ENCODE measurements at places on chromosomes 7 and 10. TPM values are rescaled to one million over a fixed set of nuclear protein-coding genes. Genes with fewer than 3 reads are reported as not detected.

Gene GPR141
- not detected for total RNA-seq

- peak; percentile 48 for DNase-seq
Observed at GRCh38 chr10:95451568-95452524, 109.3 kb downstream of the SORBS1 start.

Gene DNTT
- total RNA-seq = not detected

Gene NFE2L3
- 3.0 TPM for total RNA-seq

DNA sequence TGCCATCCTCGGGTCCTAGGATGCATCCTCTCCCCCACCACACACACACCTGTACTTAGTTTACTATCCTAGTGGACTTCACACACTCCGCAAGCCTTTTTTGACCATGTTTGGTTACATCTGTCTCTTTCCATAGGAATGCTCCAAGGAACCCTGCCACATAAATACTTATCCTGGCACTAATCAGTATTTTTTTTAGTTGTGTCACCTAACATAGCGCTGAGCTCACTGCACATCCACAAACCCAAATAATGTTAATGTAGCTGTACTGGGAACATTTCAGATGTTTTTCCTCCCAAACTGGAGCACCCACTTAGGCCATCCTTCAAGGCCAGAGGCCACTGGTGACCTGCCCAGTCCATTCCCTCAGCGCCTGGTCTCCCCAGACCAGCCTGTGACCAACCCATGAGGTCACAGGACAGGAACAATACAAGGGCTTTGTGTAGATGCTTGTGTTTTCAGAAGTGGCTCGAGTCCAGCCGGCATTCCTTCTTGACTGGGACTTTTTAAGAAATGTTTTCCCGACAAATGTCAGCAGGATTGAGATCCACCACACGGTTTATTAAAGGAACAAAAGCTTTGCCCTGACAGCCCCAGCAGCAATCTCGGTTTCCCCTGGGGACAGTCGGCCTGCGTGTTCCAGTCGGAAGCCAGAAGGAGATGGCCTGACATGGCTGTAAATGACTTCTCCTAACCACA is 181.4 kb downstream of the JCAD start:
- no peak for DNase-seq

DNA sequence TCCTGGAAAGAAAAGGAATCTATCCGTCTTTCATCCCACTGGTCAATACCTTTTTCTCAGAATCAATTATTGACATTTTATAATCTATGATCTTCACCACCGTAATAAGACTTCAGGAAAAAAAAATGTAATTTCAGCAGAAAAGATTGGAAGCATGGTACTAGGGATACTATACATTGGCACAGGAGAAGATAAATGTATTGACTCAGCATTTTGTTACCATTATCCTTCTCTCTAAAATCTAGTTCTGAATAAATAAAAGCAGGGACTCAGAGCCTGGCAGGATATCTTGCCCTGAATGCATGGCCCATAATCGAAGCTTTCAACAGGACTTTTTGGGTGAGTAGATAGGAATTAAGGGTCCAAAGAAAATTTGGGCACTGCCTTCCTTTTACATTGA is 120.7 kb downstream of the LRRTM3 start:
- no peak for DNase-seq

GRCh38 chr7:96322373-96322695 is 436 bp upstream of the SLC25A13 start:
- no peak for DNase-seq

GRCh38 chr7:15557186-15557585 is 4.6 kb downstream of the AGMO start:
- DNase-seq = no peak

GRCh38 chr7:41002741-41003610 is 699.9 kb downstream of the INHBA start:
- peak; percentile 42 for DNase-seq

Gene NPM3
- 99.4 TPM for total RNA-seq

DNA sequence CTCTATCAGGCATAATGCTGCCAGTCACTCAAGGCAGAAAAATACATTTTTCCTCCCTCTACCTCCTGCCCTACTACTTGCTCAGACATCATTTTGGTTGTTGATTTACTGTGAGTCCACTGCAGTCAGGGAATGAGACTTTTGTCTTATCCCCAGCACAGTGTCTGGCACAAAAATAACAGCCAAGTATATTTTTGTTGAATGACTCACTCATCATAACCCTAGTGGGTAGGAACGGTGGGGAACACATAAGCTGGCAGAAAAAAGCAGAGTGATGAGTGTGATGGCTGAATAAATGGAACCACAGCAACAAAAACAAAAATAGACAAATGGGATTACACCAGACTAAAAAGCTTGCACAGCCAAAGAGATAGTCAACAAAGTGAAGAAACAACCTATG is 65.8 kb upstream of the LAMB4 start:
- peak; percentile 44 for DNase-seq

DNA sequence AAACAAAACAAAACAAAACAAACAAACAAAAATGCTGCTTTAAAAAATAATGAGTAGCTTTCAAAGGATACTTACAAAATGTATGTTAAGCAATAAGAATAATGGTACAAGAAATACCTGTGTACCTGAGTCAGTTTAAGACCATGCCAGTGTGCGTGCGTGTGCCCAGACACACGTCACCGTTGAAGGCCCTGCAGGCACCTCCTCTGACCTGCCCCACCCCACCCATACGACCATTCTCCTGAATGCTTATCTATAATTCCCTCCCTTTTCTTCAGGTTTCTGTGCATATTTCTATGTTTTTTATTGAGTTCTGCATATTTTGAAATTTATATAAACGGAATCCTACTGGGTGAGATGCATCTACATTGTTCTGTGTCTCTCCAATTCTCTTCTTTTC is 374.2 kb upstream of the KLF6 start:
- DNase-seq = no peak

Gene TSPAN33
- total RNA-seq = 1.9 TPM

DNA sequence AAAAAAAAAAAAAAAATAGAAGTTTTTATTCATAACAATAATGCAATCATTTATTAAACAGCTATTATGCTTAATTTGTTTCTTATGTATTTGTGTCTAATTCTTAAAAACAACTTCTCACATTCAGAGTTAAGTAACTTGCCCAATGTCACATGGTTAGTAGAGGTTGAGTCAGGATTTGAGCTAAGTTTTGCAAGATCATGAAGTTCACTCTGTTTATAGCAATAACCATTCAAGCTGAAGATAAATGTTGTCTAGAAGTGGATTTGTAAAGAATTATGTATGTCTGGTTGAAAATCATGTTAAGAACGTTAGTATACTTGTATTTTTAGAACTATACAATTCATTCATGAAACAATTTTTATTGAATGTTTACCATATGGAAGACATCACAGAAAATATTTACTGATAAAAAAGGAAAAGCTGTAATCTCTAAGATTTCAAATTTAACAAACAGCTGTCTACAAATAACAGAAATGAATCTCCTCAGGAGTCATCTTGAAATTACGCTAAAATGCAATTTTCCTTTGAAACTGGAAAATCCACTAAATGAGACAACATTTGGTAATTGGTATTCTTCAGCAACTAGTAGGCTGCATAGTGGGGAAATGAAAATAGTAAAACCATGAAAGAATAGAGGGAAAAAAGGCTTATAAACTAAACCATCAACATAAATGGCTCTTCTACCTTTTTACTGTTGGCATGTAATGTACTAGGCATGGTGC is 70.5 kb upstream of the AHR start:
- no peak for DNase-seq

- no peak for DNase-seq
Observed at GRCh38 chr10:1531883-1532597, 205.3 kb downstream of the ADARB2 start.

- no peak for DNase-seq
Observed at GRCh38 chr7:132752431-132752830, 176.2 kb upstream of the PLXNA4 start.

Gene SLC13A4
- total RNA-seq = not detected

- DNase-seq = no peak
Observed at GRCh38 chr7:15215616-15216015, 313.1 kb upstream of the DGKB start.

DNA sequence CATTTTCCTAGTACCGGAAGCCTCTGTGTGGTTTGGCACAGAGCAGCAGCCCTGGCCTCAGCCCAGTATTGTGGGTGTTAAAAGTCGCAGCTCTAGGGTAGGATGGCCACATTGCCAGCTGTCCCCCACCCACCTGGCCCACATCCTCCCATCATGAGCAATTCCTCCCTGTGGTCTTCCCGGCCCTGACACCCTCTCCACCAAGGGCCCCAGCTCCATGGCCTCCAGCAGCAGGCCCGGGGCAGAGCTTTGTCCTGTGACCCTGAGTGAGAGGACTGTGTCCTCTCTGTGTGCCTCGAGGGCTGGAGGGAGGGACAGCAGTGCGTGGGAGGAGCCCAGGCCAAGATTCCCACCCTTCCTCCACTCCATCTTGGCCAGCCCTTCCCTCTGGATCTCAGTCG is 93.7 kb downstream of the MYL10 start:
- DNase-seq = no peak

DNA sequence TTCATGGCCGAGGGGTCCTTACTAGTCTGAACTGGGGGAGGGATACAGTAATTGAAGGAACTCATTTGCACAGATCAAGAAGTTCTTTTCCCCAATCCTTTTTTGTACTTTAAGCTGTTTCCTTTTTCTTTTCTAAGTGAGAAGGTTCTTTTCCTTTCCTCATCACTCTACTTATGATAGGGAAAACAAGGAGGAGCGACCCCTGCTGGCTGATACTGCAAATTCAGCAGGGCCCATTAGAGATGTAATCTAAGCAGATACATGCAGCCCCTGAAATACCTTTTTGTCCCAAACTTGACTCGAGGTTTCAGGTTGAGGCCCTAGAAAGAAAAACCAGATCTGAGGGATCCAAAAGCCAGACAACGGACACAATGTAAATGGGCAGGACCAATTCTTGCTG is 305.5 kb downstream of the DNAJB9 start:
- peak; percentile 0 for DNase-seq

Gene CFAP58
- 1.6 TPM for total RNA-seq

- no peak for DNase-seq
Observed at GRCh38 chr7:138095972-138096935, 20.0 kb downstream of the AKR1D1 start.

DNA sequence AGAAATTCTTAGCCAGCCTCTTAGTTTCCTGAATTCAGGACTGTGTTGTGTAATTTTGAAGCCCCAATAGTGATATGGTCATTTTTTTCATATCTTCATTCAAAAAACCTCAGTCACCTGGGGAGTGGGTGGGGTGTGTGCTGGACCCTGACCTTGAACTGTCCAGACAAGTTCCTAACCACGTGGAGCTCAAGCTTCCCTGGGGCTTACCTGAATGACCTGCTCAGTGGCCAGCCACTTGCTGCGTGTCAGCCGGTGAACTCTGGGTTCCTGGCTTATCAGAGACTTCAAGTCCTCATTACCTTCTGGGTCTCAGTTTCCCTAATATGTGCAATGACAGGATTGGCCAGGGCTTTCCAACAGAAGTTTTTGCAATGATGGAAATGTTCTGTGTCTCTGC is 27.1 kb downstream of the MGMT start:
- no peak for DNase-seq

- DNase-seq = no peak
Observed at GRCh38 chr7:36851382-36851781, 127.1 kb upstream of the AOAH start.

Gene EEPD1
- 2.0 TPM for total RNA-seq

GRCh38 chr7:155467846-155468784 is 10.2 kb downstream of the EN2 start:
- no peak for DNase-seq

DNA sequence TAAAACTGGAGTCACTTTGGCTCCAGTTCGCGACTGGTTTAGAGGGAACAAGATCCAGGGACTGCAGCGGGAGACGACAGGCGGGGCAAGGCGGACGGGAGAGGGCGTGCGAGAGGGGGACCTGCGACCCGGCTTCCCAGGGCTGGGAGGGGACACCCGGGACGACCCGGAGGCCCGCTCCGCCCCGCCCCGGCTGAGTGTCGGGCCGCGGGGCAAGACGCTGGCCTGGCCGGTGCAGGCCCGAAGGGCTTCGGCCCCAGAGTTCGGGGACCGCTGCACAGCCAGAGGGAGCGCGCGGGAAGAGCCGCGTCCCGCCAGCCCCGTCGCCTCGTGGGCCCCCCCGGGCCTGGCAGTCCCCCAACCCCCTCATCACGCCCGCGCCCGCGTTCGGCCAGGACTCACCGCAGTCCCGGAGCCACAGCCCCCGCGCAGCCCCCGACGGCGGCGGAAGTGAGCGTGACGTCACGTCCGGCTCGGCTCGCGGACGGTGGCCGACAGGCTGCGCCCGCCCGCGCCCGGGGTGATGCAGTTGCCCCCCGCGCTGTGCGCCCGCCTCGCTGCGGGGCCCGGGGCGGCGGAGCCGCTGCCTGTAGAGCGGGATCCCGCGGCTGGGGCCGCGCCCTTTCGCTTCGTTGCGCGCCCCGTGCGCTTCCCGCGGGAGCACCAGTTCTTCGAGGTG is at the start of the genes TUBGCP2 and ZNF511:
Gene TUBGCP2, minus strand, starts transcription at position 452 of the 679 bp plus-strand sequence. CDS start 5,931 bp downstream, outside the sequence.
Gene ZNF511, plus strand, starts transcription at position 494 of the 679 bp plus-strand sequence. Its CDS starts 30 bp downstream, at position 524.
- no peak for DNase-seq
